Stimulated activated CD4-positive, alpha-beta T cell treated with anti-CD3 and anti-CD28 coated beads, Interleukin-1b, Interleukin-23, amount 100 ng/mL, for 4 hours (primary cell): ENCODE measurements at places on chromosomes 1 and 21.
A peak's percentile ranks its signal among the peaks of the same experiment; 100 is the strongest.

- no peak for DNase-seq
Measured at GRCh38 chr1:91795591-91796389, 90.2 kb downstream of the TGFBR3 start.

- DNase-seq = no peak
Measured at GRCh38 chr1:81999364-81999763, 198.6 kb downstream of the ADGRL2 start.

DNA sequence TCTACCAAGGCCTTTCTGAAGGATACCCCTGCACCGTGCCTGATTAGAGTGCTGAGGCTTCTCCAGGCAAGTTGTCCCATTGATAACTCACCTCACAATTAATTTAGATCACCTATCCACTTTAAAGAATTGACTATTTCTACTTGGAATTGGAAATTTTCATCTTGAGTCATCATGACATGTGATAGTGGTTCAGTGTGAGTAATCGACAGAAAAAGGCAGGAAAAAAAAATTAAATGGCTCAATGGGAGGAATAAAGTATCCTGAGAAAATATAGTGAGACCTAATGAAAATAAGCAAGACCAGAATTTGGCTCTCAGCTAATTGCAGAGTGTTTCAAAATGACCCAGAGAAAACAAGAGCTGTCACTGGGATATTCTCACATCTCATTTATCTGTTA lies 222.4 kb upstream of the C8B start:
- no peak for DNase-seq

GRCh38 chr1:33350611-33351280 lies 29.8 kb upstream of the A3GALT2 start:
- no peak for DNase-seq

GRCh38 chr1:104266612-104267011 lies 516.9 kb downstream of the AMY1C start:
- DNase-seq = no peak

GRCh38 chr1:8472668-8473067 lies 154.8 kb downstream of the SLC45A1 start:
- peak; percentile 30 for DNase-seq

DNA sequence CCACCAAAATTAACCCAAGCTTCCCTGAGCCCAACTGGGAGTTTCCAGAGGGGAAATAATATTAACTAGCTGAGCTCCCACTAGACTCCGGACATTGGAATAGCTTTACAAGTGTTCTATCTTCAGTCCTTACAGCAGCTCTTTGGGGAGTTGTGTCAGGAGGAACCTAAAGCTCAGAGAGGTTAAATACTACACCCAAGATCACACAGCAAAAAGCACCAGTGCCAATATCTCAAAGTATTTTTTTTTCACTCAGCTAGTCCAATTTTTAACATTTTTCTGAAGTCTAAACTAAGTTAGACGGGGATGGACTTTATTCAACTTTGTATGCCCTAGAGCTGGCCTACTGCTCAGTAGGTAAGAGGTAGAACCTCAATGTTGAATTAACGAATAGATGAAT lies 82.5 kb downstream of the ATP1A1 start:
- no peak for DNase-seq

GRCh38 chr1:24961334-24961733 lies 31.3 kb upstream of the RUNX3 start:
- no peak for DNase-seq

DNA sequence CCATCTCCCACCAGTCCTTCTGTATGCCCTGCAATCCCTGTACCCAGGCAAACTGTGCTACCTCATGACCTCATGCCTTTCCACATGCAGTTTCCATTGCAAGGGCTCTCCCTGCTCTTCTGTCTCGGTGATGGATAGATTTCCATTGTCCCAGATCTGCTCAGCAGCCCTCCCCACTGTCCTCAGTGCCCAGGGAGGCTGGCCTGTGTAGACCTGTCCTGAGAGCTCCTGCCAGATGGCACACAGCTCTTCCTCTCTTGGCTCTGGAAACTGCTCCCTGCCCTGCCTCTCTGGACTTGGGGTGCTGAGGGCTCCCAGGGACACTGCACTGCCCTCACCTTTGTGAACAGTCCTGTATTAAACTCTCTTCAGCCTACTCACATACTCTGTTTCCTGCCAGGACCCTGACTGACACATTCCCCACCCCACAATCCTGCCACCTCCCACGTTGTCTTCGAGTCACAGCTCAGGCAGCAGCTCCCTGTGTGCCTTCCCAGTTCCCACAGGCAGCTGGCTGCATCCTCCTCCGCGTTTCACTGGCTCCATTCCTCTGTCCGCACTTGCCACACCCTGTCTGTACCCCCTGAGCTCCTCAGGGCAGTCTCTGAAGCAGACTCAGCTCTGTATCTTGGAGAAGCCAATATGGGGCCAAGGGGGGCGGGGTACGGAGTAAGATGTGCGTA lies 57.0 kb downstream of the SPATA46 start:
- no peak for DNase-seq

DNA sequence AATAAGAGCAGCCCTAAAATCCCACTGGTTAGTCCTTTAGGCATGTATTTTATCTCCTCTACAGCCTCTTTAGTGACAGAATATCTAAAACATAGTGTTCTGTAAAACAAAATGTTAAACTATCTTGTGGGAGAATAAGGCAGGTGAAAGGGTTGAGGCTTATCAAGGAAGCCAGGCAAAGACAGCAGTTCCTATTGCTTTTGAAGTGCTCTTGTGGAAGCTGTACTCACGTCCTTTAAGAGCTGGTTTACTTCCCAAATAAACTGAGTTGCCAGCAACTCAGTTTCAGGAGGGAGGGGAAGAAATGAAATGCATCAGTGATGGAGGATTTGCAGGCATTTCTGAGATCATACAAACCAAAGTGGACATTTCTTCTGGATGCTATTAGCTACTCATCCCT lies 529.6 kb upstream of the ZRANB2 start:
- no peak for DNase-seq

DNA sequence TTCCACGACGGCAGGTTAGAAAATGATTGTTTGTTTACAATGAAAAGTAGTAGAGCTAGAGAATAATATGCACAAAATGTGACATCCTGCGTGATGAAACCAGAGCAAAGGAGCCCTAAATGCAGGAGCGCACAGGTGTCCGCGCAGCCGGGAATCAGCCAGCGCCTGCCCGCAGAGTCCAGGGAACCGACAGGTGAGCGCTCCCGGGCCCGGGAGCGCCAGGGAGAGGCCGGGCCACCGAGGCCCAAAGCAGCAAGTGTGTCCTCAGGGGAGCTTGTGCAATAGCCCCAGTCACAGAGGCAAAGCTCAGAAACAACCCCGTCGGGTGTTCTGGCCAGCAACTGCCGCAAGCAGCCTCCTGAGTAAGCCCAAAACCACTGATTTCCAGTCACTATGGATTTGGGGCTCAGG lies 789 bp upstream of the GALE start:
- no peak for DNase-seq

DNA sequence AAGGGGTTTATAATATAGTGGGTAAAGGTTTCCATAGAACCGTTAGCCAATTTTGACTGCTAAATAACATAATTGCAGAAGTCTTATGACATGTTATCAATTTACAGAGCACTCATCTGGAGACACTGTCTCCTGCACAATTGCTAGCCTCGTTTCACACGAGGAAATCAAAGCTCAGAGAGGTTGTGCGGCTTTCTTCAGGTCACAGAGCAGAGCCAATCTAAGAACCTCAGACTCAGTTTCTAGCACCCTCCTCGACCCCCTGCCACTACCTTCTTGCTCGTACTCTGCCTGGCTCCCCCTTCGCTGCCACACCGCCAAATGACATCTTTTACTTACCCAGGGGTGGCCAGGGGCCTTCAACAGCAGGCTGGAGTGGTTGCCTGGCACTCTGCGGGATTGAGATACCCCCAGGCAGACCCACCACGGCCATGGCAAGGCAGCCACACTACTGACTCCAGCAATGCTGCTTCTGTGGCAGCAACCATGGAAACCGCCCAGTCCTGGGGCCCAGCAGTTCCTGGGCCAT lies 16.0 kb upstream of the CASZ1 start:
- DNase-seq = no peak

DNA sequence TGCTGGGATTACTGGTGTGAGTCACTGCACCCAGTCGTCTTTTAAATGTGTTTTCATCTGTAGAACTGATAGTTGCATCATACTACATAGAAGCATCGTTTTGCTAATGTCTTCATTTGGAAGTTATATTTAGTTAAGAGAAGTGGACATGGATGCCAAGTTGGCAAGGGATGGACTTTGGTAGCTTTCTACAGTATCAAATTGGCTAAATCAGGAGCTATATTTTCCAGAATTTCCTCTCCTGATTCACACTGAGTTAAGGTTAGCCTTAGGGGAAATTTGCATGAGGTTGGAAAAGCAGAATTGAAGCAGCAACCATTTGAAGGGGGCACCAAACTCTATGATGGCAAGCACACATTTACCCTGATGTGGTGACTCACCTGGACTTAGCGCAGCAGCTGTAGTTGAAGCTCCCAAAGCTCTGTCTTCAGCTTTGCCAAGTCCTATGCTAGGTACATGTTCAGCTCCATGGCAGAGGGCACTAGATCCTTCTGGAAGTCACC lies 43.9 kb downstream of the DUSP10 start:
- DNase-seq = no peak

DNA sequence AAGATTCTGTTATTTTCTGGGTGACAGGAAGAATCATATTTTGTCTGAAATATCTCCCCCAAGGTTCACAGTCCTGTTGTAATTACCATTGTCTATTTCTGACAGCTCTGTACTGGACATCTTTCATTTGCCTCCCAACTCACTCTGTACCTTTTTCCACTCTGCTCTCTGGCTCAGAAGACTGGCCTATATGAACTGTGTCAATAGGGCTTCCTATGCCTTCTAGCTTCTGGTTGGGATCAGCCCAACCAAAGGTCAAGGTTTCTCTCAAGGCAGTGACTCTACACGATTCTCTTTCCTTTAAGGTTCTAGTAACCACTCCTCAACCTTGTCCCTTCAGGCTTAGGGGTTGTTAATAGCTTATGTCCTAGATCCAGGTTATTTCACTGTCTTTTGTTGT lies 17.5 kb downstream of the KLHL12 start:
- DNase-seq = no peak

DNA sequence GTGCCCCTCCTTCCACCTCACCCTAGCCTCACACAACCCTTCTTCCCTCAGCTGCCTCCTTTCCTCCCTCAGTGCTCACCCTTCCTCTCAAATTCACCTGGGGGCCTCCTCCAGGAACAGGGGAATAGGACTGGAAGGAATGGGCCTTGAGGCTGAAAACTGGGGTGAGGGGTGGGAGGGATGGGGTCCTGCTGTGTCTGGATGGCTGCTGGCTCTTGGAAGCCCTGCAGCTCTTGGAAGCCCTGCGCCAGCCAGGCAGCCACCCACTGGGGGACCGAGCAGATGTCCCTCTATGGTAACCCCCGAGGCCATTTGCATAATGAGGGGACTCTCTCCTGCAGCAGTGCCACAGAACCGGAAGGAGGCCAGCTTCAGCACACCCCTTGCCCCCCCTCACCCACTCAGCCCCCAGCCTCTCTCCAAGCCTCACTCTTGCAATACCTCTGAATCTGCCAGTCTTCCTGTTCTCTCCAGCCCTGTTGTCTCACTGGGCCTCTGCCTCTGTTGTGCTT lies 85.2 kb downstream of the KIRREL1 start:
- DNase-seq = no peak

DNA sequence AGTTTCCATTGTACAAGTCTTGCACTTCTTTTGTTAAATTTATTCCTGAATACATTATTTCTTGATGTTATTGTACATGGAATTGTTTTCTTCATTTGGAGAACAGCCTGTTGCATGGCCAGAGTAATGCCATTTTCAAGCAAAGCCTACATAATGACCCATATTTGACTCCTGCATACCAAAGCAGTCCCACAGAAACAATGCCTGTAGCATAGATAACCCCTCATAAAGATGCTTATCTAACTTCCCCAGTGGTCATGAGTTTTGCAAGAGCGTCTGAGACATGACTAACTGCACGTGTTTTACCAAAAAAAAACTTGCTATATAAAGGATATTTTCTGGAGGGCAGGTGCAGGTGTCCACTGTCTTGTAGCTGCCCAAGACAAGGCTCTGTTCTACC lies 30.3 kb upstream of the RLF start:
- no peak for DNase-seq

- no peak for DNase-seq
Measured at GRCh38 chr1:32291145-32291707, 657 bp upstream of the HDAC1 start.

- no peak for DNase-seq
Measured at GRCh38 chr1:106268070-106268469, 788.4 kb upstream of the PRMT6 start.

- DNase-seq = no peak
Measured at GRCh38 chr1:65048335-65048734, 82.0 kb upstream of the JAK1 start.

GRCh38 chr1:16960560-16961296 lies 19.7 kb downstream of the MFAP2 start:
- DNase-seq = peak; percentile 72

DNA sequence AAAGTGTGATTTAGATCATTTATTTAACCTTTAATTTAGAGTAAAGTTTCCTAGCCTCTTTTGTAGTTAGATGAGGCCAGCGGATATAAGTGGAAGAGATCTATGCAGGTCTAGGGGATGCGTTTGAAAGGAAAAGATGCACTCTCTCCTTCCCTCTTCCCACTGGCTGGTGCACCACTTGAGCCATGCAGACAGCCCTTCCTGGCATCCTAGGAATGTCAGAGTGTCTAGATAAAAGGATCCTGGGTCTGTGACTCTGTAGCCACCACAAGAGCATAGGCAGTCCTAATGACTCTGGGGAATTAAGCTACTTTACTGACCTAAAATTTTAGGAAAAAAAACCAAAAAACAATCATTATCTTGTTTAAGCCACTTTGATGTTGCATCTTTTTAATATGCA lies 16.0 kb upstream of the STUM start:
- no peak for DNase-seq

GRCh38 chr1:55654750-55655149 lies 439.6 kb upstream of the USP24 start:
- DNase-seq = no peak

DNA sequence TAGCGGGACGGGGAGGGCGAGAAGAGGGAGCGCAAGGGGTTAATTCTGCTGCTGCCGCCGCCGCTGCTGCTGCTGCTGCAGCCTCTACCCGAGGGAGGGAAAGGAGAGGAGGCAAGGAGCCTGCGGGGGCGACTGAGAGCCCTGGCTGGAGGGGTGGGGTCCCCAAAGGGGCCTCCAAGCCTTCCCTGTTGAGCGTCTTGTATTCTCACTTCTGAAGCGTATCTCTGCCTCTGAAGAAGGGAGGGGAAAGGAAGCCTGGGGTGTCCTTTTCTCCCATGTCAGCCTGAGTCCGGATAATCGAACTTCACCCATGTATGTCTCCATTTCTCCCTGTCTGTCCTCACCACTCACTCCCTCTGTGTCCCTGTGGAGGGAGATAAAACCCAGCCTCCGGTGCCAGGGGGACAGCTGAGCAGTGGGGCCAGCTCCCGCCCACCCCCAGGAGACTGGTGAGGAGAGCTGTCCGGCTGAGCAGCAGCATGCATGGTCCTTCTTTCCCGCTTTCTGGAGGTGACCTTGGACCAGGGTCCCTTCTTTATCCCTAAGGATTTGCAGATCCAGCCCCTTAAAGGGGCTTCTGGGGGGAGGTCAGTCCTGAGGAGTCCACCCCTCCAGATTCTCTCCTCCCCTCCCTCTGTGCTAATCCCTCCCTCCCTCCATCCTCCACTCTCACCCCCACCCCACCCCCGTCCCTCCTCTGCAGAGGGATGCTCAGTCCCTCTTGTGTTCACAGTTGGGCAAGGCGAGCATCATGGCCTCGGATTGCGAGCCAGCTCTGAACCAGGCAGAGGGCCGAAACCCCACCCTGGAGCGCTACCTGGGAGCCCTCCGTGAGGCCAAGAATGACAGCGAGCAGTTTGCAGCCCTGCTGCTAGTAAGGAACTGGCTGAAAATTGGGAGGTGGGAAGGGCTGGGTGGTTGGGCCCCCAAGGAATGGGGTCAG lies 1.0 kb downstream of the NCDN start:
- DNase-seq = no peak

GRCh38 chr1:227940791-227941241 lies 6.9 kb downstream of the WNT9A start:
- no peak for DNase-seq
